Inflammatory macrophage treated with lipopolysaccharide for 4 hours (primary cell): ENCODE measurements at places on chromosomes 7 and 10.

DNA sequence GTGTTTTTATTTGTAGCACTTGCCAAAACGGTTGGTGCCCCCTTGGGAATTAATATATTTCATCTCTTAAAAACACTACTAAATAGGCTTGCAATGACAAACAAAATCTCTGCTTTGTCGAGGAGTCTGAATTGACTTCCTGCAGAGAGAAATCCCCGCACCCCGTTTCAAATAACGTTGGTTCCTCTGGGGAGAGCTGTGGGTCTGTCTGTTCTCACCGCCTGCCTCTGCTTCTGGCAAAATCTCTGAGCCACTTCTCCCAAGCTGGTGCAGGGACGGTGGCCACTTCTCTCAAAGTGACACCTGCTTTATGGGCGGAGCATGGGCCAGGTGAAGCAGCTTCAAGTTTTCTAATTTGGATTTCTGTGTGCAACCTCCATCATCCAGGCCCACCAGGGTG is 186.3 kb upstream of the ADARB2 start:
- DNase-seq = no peak

GRCh38 chr10:125217990-125218675 is 57.8 kb upstream of the CTBP2 start:
- DNase-seq = no peak

GRCh38 chr7:128153436-128153835 is 87.6 kb upstream of the LEP start:
- DNase-seq = no peak

DNA sequence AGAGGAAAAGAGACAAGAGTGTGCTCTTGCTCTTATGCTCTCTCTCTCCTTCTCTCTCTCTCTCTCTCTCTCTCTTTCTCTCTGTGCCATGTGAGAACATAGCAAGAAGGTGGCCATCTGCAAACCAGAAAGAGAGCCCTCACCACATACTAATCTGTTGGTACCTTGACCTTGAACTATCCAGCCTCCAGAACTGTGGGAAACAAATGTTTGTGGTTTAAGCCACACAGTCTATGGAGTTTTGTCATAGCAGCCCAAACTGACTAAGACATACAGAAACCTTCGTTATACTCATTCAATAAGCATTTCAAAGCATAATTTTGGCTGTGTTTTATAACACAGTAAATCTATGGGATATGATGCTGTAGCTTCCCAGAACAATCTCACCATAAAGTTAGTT is 56.4 kb upstream of the PLPP4 start:
- no peak for DNase-seq

DNA sequence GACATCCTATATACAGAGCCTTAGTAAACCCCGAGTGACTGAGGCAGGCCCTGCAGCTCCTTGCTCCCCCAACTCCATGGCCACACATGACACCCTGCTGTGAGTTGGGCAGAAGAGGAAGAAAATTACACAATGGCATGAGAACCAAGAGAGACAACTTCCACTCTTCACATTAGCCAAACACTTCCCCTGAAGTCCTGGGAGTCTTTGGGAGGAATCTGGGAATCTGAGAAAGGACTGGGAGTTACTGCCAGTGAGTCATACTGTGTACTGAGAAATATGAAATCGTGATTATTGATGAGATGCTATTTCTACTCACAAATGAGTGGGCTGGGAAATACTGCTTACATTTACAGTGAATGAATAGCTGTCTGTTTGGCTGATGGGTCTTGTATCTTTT is 116.6 kb downstream of the SPAG6 start:
- no peak for DNase-seq

GRCh38 chr7:117349570-117349969 is 26.7 kb upstream of the WNT2 start:
- no peak for DNase-seq

- DNase-seq = peak; percentile 65
Measured at GRCh38 chr10:96830511-96831199, 1.4 kb upstream of the LCOR start.

GRCh38 chr10:52454491-52454890 is 140.4 kb downstream of the DKK1 start:
- DNase-seq = peak; percentile 66

GRCh38 chr7:99374111-99375064 is at the start of gene ARPC1B:
TSS of gene ARPC1B (plus strand) at chr7:99374730. CDS start at chr7:99385715, 10,985 bp downstream.
- DNase-seq = peak; percentile 91

DNA sequence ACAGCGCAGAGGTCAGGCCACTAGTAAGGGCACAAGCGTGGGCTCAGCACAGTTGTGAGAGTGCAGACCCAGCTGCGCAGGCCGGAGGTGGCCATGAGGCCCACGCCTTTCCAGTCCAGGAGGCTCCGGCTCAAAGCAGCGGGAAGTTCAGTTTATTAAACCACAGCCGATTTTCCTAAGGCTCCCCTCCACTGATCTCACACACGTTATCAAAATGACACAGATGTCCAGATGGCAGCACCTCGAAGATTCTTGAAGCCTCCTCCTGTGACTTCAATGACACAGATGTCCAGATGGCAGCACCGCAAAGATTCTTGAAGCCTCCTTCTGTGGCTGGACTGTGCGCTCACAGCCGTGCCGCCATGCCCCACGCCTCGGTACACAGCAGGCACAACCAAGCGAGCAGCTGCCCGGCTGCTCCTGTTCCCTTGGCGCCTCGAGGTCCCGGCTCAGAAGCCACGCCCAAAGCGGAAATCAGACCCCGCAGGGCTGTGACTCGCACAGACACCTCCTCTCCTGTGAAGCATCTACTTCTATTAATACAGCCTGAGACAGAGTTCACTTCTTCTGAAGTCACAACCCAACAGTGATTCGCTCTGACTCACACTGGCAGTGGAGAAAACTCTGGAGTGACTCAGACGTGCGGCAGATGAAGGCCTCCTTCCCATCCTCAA is 122.7 kb downstream of the MAD1L1 start:
- peak; percentile 94 for DNase-seq

DNA sequence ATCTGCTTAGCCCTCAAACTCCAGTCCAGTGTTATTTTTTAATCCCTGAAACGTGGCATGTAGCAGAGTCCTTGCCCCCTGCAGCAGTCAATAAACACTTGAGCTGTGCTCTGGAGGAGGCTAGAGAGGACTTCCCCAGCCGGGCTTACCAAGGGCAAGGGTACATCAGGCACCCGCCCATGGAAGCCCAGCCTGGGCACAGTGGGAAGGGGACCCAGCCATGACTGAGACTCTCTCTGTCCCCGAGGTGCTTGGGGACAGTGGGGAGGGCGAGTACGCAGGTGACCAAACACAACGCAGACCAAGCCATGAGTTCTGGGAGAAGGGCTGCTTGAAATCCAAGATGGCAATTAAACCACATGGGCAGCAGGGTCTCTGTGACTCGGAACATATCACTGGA is 45.2 kb downstream of the EBF3 start:
- no peak for DNase-seq

DNA sequence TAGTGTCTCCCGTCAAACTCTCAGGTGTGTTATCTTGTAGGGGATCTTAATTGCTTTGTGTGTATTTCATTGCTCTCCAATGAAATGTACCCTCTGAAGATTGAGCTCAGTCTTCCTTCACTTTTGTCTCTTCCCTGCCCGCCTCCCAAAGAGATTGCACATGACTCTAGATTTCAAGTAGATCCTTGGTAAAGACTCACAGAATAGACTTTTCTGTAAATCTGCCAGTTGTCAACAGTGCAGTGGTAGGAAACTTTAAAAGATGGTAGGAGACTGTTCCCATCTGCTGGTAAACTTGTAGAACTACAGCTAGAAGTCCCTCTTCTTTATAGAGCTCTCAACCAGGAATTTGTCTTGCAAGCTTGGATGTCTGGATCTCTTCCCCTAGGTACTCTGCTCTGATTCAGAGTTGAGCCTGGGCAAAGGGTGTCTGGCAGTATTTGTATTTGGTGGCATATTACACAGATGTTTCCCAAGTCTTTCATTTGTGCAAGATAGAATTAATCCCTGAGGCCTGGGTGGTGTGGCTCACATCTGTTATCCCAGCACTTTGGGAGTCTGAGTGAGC is 9.6 kb downstream of the CCL26 start:
- DNase-seq = peak; percentile 67

- no peak for DNase-seq
Measured at GRCh38 chr7:37342176-37342687, 106.4 kb downstream of the ELMO1 start.

DNA sequence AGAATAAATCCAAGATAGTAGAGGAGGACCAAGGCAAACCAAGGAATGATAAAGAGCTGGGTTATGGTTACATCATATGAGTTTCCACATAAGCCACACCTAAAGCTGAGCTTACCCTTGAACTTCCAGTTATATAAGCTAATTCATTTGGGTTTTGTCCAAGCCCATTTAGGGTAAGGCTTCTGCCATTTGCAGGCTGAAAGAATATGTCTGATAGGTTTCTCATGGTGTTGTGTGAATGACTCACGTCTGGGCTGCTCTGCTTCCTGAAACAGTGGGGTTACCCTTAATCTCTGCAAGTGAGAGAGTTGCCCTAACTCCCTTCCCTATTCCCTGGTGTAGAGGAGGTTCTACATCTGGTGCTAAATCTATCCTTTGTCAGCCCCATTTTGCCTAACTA is 60.8 kb downstream of the PTTG1IP2 start:
- DNase-seq = peak; percentile 82

DNA sequence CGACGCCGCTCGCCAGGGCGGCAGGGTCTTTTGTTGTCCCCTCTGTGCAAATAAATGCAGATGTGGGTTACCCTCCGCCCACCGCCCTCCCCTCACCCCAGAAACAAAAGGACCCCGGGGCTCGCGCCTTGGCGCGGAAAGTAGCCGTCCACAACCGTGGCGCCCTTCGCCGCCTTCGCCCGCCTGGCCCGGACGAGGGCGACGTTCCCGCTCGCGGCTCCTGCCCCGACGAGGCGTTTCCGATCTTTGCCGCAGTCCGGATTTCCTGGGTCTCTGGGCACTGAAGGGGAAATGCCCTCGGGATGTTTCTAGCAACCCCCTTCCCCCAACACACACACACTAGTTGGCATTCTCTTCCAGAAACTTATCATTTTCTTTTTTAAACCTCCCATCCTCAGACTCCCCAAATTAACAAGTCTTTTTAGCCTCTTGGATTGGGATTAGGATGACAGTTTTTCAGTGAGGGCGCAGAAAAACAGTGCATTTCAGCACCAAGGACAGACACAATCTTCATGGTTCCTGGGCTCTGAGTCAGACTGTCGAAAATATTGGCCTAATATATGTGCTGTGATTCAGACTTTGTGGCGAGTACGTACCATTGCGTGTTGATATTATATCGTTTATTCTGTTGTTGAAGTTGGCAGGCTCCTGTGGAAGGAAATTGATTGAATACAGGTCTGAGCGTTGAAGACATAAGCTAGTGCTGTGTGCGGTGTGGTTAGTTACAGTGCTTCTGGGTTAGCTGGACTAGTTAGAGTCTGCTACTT is 771 bp downstream of the PHYHIPL start:
- no peak for DNase-seq

GRCh38 chr10:27692663-27693062 is 53.0 kb downstream of the MKX start:
- DNase-seq = no peak

DNA sequence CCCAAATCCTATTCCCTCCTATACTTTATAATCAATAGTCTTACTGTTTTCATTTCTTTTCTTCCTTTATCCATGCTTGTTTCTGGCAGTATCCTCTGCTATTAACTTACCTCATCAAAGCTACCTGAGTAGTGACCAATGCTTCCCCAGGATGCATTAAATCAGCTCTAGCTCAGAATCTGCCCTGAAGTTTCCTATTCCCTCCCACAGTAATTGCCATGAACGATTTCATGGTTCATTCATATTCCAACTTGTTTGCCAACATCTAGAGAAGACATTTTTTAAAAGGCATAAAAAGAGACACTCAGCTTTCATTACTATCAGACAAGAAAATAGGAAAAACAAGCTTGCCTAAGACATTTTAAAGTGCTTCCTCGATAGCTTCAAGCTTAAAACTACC is 42.3 kb downstream of the COA1 start:
- no peak for DNase-seq

GRCh38 chr7:143901332-143901667 is 676 bp downstream of the TCAF1 start:
- DNase-seq = no peak

DNA sequence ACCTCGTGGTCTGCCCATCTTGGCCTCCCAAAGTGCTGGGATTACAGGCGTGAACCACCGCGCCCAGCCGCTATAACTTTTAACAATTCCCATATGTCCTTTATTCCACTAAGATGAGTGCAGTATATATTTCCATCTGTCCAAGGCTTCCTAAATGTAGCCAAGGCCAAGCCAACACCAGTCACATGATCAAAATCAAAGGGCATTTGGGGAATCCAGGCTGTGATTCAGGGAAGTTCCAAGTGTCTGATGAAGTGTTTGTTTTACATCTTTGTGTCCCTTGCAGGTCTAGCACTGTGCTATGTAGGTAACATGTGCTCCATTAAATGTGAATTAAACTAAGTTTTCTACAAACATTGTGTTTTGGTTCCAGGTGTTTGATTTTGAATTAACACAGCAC is 20.8 kb downstream of the AKR1E2 start:
- no peak for DNase-seq

DNA sequence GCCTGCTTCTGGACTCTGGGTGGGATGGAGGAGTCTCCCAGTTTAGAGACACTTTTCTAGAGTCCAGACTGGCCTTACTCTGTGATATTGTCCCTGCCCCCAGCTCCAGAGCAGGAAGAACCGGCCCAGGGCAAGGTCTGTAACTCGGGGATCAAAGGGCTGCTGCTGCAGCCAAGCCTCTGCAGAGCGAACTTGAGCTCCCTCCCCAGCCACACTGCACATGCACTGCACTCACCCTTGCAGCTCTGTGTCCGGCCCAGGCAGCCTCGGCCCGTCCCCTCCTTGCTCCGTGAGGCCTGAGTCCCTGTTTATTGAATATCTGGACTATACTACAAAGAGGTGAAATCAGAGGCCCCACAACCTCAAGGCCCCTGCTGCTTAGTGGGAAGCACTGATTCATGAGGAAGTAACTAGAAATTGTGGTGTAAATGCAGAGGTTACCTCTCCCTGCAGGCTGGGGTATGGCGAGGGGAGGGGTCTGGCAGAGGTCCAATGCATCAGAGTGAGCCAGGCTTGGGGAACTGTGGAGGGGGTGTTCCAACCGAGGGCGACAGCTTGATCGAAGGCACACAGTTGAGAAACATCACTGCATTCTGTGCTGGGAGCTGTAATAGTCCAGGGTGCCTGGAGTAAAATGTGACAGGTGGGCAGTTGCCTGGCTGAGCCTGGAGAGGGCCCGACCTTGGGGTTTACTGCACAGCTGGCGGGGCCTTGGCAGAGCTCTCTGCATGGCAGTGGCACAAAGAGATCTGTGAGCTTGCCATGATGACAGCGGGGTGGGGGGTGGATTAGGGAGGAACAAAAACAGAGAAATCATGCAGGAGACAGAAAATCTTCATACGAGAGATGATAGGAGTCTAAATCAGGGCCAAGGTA is 49.1 kb downstream of the AOC1 start:
- DNase-seq = no peak

GRCh38 chr10:107880185-107880584 is 715.7 kb upstream of the SORCS1 start:
- DNase-seq = no peak
